ENCODE measurements at places on chromosomes 3 and 15. TPM values are rescaled to one million over a fixed set of nuclear protein-coding genes. Genes with fewer than 3 reads are reported as not detected.

Gene TTC14
- total RNA-seq: 40.4 TPM

GRCh38 chr3:16456784-16457415, 56.6 kb downstream of the RFTN1 start:
- no peak for DNase-seq

Gene KCNMB2
- total RNA-seq: not detected

GRCh38 chr3:169575381-169575780, 88.1 kb downstream of the MECOM start:
- no peak for DNase-seq

Gene KBTBD12
- 0.05 TPM for total RNA-seq

Gene ARNT2
- total RNA-seq: 0.87 TPM

DNA sequence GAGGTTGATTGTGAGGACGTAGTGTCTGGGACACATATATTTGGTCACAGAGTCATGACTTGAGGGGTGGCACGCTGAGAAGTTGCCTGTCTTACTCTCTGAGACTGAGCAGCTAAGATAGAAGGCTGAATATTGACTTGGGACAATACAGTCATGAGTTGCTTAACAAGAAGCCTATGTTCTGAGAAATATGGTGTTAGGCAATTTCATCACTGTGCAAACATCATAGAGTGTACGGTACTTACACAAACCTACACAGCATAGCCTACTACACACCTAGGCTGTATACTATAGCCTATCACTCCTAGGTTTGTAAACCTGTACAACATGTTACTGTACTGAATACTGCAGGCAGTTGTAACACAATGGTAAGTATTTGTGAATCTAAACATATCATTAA, 30.3 kb upstream of the SPESP1 start:
- DNase-seq: no peak

- peak; percentile 78 for DNase-seq
Observed at GRCh38 chr15:74438721-74439316, 5.1 kb upstream of the SEMA7A start.

Gene DNAH12
- total RNA-seq: 0.85 TPM

DNA sequence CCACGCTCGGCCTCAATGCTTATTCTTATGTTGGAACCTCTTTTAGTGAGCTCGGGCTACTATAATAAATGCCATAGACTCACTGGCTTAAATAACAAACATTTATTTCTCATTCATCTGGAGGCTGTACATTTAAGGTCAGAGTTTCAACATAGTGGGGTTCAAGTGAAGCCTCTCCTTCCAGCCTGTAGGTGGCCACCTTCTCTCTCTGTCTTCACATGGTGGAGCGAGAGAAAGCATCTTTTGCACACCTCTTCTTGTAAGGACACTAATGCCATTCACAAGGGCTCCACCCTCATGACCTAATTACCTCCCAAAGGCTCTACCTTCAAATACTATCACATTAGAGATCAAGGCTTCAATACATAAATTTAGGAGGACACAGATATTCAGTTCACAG, 520.3 kb upstream of the EPHA6 start:
- no peak for DNase-seq

GRCh38 chr3:81923038-81923437, 161.6 kb upstream of the GBE1 start:
- DNase-seq: no peak

- no peak for DNase-seq
Observed at GRCh38 chr3:194671511-194671899, 486 bp downstream of the LSG1 start.

Gene CHRNB4
- not detected for total RNA-seq

- peak; percentile 33 for DNase-seq
Observed at GRCh38 chr15:99703603-99704443, 29.4 kb downstream of the LYSMD4 start.

GRCh38 chr3:16596352-16597032, 8.7 kb downstream of the DAZL start:
- no peak for DNase-seq

Gene CACNA1D
- 208 TPM for total RNA-seq

- no peak for DNase-seq
Observed at GRCh38 chr3:106533093-106533787, 664.4 kb upstream of the CBLB start.

Gene ARGFX
- not detected for total RNA-seq

Gene TNNC1
- 0.67 TPM for total RNA-seq

Gene AGBL1
- 0.03 TPM for total RNA-seq

Gene FBLN2
- total RNA-seq: 10.5 TPM

DNA sequence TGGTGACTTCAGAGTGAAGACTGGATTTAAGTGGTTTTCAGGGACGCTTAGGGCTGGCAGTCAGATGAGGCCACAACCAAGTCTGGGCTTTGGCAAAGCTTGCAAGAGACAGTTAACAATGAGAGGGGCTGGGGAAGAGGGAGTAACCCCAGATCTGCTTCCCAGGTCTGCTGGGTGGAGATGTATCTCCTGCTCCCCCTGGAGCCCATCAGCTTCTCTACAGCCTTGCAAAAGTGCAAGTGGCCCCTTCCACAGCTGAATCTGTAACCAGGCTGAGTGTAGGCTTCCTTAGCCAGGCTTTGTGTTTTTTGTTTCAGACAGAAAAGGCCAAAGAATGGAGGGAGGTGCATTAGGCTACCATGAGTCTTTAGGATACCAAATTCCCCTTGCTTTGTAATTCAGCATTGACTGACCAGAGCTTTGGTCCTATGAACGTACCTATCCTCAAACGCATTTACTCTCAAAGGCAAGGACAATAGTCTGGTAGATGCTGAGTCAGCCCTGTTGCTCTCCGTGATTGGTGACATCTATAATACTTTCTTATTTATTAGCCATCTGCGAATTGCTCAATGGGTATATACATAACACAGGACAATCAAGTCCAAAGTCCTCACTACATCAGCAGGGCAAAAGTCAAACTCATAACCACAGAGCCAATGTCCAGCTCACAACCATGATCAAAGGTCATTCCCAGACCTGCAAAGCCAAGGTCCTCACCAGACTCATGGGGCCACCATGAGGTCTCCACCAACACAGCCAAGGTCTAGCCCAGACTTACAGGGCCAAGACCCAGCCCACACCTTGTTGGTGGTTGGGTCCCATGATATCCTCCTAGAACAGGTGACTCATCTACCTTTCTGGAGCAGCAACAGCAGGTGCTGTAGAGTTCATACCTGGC, 17.1 kb downstream of the CCDC13 start:
- DNase-seq: no peak

Gene NR2F2
- 15.9 TPM for total RNA-seq

Measured in endothelial cell (in vitro differentiated cells).